Panc1 (cell line): ENCODE measurements at places on chromosomes 1 and 21.

GRCh38 chr1:199669916-199670315 is 357.6 kb upstream of the NR5A2 start:
- no peak overlapping the region for H3K27ac ChIP-seq
- no peak overlapping the region for H3K4me3 ChIP-seq
- no peaks in the 10 kb centered on the region for H3K27me3 ChIP-seq
- H3K36me3 ChIP-seq, result no peaks in the 10 kb centered on the region

DNA sequence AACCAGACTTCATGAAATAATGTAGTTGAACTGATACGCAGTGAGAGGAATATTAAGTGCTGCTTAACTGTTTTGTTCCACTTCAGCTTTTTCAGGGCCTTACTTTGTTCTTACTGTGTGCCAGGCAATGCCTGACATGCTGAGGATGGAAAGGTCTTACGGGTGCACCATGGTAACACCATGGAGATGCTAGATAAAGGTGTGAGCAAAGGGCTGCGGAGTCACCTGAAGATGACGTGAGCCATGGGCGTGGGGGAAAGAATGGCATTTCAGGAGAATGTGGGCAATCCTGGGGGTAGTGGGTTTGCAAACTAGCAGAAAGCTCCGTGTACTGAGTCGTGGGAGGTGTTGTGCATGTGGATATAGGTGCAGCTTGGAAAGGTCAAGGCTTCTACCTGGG is 27.3 kb downstream of the MAN1C1 start:
- no peaks in the 10 kb centered on the region for H3K4me1 ChIP-seq
- H3K4me3 ChIP-seq, result no peak overlapping the region
- DNase-seq, result no peak
- H3K27me3 ChIP-seq, result peaks cover 19% of the 10 kb centered on the region
- no peaks in the 10 kb centered on the region for H3K36me3 ChIP-seq

DNA sequence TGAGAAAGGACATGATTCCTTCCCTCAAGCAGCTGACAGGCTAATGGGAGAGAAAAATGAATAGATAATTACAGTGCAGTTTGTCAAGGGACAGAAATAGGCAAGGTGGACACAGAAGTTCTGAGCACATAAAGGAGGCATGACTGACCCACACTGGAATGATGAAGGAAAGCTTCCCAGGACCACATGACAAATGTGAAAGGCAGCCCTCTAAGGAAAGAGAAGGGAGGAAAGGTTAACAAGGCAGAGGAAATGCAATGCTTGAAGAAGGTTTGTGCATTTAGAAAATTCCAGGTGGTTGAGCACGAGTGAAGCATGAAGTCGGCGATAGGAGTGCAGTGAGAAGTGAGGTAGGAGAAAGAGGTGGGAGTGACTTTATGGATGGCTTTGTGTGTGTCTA is 37.4 kb downstream of the LAMC2 start:
- no peaks in the 10 kb centered on the region for H3K27me3 ChIP-seq
- no peaks in the 10 kb centered on the region for H3K4me1 ChIP-seq
- DNase-seq, result no peak
- no peaks in the 10 kb centered on the region for H3K36me3 ChIP-seq

- H3K4me1 ChIP-seq, result no peaks in the 10 kb centered on the region
- DNase-seq, result no peak
Observed at GRCh38 chr1:91151702-91152101, 129.9 kb upstream of the ZNF644 start.

DNA sequence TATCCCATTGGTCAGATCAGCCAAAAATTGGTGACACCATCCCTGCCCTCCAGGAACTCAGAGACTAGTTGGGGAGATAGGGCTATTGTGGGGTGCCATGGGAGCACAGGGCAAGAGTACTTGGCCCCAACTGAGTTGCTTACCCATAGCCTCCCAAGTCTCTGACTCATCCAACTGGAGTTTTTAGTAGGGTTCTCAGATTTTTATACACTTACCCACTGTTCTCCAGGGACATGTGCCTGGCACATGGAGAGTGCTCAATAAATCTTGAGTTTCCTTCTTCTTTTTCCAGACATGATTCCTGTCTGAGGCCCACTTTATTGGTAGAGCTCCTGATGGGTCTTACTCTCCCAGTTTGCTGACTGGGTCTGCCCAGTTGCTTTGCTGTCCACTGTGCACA is 56.7 kb downstream of the OVGP1 start:
- peaks cover 4% of the 10 kb centered on the region; the same call in 1 of the 2 replicates for H3K27me3 ChIP-seq
- DNase-seq, result no peak
- no peaks in the 10 kb centered on the region for H3K4me1 ChIP-seq
- no peaks in the 10 kb centered on the region for H3K36me3 ChIP-seq
- no peak overlapping the region for H3K27ac ChIP-seq

DNA sequence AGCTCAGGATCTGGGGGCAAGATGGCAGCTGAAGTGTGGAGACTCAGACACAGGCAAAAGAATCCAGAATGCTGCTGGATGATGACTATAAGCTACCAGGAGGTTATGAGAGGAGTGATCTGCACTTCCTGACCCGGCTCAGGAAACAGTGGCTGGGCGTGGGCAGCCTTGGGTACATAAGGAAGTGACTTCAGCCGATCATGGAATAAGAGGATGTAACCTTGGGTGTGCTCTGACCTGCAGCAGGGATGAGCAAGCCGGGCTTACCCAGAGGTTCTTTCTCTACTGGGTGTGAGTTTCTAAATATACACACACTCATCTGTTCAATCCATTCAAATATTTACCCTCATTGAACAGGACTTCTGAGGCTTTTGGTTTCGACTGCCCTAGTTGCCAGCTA is 62.7 kb downstream of the CD34 start:
- no peak overlapping the region for H3K4me3 ChIP-seq
- peak; percentile 56 for DNase-seq
- no peak overlapping the region for H3K27ac ChIP-seq
- no peaks in the 10 kb centered on the region for H3K36me3 ChIP-seq
- H3K27me3 ChIP-seq, result no peaks in the 10 kb centered on the region

DNA sequence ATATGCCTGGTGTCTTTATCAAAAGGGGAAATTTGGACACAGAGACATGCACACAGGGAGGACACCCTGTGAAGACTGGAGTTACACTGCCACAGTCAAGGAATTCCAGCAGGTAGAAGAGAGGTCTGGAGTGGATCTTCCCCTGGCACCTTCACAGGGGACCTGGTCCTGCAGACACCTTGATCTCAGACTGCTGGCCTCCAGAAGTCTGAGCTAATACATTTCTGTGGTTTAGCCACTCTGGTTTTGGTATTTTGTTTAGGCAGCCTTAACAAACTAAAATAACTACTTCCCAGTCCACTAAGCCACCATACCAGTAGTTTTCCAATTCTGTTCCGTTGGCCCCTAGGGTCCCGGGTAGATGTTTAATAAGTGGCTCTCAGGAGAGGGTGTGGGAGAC is 164.7 kb downstream of the SETD4 start:
- no peaks in the 10 kb centered on the region for H3K4me1 ChIP-seq
- no peak overlapping the region for H3K27ac ChIP-seq
- no peaks in the 10 kb centered on the region for H3K27me3 ChIP-seq
- no peak for DNase-seq

DNA sequence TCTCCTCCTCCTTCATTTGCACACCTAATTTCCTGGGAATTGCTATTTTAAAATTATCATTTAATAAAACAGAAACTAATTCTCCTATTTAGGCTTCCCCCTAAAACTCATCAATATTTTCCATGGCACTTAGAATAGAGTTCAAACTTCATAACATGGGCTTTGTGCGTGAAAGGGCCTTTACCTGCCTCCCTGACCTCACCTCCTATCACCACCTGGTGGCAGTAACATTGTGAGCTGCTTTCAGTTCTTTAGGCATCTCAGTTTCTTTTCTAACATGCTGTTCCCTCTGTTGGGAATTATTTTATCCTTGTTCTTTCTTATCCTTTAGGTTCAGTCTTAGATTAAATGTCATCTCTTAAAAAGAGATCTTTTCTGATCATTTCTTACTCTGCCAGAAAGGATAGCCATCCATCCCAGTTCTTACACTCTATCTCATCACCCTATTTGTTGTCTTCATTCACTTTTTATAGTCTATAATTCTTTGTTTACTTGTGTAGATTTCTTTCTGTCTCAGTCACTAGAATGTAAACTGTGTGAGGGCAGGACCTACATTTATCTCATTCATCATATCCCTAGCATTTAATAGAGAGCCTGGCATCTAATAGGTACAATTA is 133.8 kb upstream of the KIAA1614 start:
- no peak overlapping the region for H3K27ac ChIP-seq
- H3K4me1 ChIP-seq, result no peaks in the 10 kb centered on the region
- H3K4me3 ChIP-seq, result no peak overlapping the region
- no peaks in the 10 kb centered on the region for H3K36me3 ChIP-seq
- H3K27me3 ChIP-seq, result no peaks in the 10 kb centered on the region

- H3K27me3 ChIP-seq, result no peaks in the 10 kb centered on the region
- H3K4me1 ChIP-seq, result no peaks in the 10 kb centered on the region
- H3K27ac ChIP-seq, result no peak overlapping the region
- no peak overlapping the region for H3K4me3 ChIP-seq
- no peak for DNase-seq
- H3K36me3 ChIP-seq, result peaks cover 29% of the 10 kb centered on the region; the same call in 1 of the 2 replicates
Observed at GRCh38 chr1:168019407-168019806, 82.5 kb upstream of the MPC2 start.
